Globus pallidus (tissue), 1 donor: ENCODE measurements at places on chromosomes 11 and 22.

DNA sequence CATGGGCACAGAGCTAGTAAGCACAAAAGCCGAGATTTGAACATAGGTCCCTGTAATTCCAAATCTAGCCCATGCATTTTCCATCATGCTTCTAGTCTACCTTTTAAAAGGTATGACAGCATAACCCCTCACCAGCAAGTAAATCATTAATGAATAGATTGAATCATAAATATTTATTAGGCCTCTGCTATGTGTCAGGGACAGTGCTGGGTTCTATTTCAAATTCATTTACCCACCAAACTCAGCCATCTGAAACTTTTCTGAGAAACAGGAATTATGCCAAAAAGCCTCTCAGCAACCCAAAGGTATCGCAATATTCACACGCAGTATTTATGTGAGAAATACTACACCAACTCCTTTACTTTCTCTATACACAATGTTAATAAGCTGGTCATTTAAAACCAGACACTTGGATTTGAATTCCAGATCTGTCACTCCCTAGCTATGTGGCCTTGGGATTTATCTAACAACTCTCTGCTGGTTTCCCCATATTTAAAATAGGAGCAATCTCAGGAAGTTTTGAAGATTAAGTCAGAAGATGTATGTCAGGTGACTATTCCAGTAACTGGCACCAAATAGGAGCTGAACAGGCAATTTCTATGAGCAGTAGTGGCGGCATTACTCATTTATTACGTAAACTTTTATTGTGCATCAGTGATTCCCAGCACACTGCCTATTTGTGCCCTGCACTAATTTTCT, 191.4 kb downstream of the TENM4 start:
- DNase-seq, result no peak

- DNase-seq, result no peak
Measured at GRCh38 chr22:48858121-48858520, 969.6 kb downstream of the BRD1 start.

- no peak for DNase-seq
Measured at GRCh38 chr11:61782841-61783240, 9.6 kb downstream of the TMEM258 start.

DNA sequence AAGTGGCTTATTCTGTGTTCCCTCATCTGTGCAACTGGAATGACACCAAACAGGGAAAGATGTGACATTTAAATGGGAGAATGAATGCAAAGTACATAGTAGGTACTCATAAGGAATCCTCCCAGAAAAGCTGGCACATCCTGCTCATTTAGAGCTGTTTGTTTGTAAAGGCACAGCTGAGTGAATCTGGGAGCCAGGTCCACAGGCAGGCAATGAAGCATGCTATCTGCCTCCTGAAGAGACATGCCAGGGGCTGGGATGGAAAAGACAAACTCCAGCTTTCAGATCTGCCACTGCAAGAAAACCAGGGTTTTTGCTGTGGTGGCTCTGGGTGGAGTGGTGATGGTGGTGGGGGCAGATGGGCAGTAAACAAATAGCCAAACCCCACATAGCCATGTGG, 150.1 kb downstream of the TENM4 start:
- DNase-seq, result no peak

DNA sequence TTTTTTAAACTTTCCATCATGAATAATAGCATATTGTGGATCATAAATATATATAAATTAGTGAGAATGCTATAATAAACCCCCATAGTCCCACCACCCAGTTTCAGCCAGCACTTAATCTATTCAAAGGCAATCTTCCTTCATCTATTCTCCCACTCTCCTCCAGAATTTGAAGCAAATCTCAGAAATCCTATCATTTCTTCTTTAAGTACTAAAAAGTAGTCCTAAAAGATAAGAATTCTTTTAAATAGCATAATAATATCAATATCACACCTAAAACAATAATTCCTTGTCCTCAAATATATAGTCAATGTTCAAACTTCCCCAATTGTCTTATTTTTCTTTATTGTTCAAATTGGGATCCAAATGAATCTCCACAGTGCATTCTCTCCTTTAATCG, 24.6 kb upstream of the ROBO3 start:
- no peak for DNase-seq

GRCh38 chr11:119207415-119207960, 1.3 kb downstream of the CBL start:
- DNase-seq, result no peak

DNA sequence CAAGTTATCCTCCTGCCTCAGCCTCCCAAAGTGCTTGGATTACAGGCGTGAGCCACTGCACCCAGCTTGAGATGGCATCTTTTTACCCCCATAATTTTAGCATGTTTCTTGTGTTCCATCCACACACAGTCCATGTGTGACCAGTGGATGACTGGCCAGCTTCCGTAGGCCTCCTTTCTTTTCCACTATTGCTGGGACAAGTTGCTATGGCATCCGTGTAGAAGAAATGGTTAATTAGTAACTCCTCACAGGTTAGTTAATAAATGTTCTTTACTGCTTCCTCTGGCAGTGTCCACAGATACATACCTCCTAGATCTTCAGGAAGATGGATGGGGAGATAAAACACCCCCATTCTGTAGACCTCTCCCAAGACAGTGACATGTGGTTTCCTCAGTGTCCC, 154.3 kb upstream of the RASSF10 start:
- no peak for DNase-seq

- DNase-seq, result no peak
Measured at GRCh38 chr11:74989260-74989638, 516 bp downstream of the NEU3 start.

GRCh38 chr11:131852757-131853156, 482.3 kb downstream of the NTM start:
- DNase-seq, result no peak

DNA sequence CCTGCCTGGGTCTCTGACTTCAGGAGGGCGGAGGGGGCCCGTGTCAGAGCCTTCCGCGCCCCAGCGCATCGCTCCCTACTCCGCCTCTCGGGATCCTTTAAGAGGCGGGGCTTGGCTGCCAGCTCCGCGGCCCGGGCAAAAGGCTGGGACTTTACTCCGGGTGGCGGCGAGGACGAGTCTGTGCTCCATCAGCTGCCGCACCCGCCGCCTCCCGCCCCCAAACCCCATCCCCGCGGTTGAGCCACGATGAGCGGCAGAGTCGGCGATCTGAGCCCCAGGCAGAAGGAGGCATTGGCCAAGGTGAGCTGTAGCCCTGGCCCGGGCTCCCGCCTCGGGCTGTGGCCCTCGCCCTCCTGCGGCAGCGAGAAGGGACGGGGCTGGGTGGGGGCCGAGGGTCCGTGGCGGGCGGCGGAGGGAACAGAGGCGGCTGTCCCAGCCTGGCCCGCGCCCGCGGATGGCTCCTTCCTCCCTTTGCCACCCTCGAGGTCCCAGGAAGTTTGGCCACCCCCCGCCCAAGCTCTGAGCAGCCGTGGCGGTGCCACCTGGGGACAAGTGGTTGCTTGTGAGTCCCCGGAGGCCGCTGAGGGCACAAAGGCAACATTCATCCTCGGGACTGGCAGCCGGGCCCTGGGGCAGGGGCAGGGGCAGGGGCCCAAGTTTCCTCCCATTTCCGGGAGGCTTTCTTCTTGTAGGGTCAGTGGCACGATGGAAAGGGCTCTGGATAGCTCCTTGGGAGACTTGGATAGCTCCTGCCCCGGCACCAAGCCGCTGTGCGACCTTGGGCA, at the start of gene SEC14L2:
SEC14L2 (plus strand) TSS at position 148 of the 785 bp plus-strand sequence; CDS start at position 247, 99 bp downstream.
- DNase-seq, result peak; percentile 81
